ENCODE measurements at places on chromosomes 6 and 20.
A peak's percentile ranks its signal among the peaks of the same experiment; 100 is the strongest.

- no peak for DNase-seq
Observed at GRCh38 chr6:162230147-162230752, 497.3 kb downstream of the PRKN start.

GRCh38 chr6:14857501-14857900 is 388.4 kb upstream of the JARID2 start:
- peak; percentile 64 for DNase-seq

- DNase-seq: peak; percentile 25
Observed at GRCh38 chr6:14121936-14122344, 4.4 kb downstream of the CD83 start.

- no peak for DNase-seq
Observed at GRCh38 chr20:48459722-48460395, 367.9 kb downstream of the PREX1 start.

- DNase-seq: peak; percentile 37
Observed at GRCh38 chr20:63980317-63980805, 571 bp upstream of the PRPF6 start.

GRCh38 chr6:40258531-40258930 is 324.3 kb upstream of the MOCS1 start:
- no peak for DNase-seq

- DNase-seq: no peak
Observed at GRCh38 chr20:6845141-6845540, 77.7 kb downstream of the BMP2 start.

DNA sequence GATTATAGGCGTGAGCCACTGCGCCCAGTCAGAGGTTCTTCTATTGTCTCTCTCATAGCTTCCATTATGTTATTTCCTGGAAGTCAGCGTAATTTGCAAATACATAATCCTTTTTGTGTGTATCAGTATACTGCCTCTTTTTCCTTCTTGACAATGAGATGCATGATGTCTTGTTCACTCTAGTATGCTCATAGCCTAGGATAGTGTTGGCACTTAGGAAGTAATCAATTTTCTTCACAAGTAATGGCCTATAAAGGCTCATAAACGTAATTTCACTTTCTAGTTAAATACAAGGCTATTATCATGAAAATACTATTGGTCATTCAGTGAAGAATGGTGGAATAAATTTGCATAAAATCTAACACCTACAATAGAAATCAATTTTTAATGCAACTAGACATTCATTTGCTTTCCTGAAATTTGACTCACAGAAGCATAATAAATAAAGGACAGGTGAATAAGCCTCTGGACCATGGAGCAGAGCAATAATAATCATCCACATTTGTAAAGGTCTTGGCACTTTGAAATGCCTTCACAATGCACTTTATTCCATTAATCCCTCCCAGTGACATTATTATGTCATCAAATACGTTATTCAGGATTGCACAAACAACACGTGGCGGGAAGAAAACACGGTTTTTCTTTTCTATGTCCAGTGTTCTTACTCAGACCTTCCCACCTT is 366.9 kb upstream of the BTBD3 start:
- no peak for DNase-seq

GRCh38 chr6:141669141-141669540 is 463.6 kb upstream of the GJE1 start:
- no peak for DNase-seq

DNA sequence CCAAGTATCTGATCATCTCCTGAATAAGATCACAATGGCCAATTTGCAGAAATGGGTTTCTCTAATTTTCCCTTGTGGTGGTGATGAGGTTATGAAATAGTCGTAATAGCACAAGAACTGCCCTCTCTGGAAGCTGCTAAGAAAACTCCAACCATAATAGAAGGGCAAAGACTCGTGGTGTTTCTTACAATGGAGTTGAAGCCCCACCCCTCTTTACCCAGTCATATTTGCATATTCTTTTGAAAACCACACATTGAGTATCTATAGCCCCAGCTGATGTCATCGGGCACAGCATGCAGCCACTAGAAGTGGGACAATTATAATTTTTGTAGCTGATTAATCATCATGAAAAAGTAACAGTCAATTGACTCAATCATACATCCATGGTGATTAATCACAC is 452.1 kb upstream of the POU3F2 start:
- no peak for DNase-seq

- peak; percentile 32 for DNase-seq
Observed at GRCh38 chr20:51554538-51555165, 12.1 kb upstream of the NFATC2 start.

DNA sequence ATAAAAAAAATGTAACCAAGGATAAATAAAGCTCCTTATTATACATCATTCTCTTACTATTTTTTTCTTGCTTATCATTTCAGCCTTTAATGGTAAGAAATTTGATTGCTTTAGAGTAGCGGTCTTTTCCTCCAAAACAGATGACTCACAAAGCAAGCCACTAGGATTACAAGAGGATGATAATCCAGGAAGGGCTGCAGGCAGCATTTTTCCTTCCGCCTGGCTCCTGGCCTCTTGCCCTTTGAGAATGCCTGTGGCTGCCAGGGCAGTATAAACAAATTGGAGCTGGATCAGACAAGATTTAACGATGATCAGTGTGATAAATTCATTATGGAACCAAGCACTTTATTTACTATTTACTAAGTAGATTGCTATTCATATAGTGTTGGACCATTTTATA is 9.7 kb upstream of the FBXL4 start:
- DNase-seq: no peak

- no peak for DNase-seq
Observed at GRCh38 chr6:19836799-19837510, at the start of gene ID4. Gene ID4 (plus strand): TSS chr6:19837370. CDS start chr6:19837755, 385 bp downstream.

- no peak for DNase-seq
Observed at GRCh38 chr6:80077067-80077466, 29.4 kb upstream of the BCKDHB start.

GRCh38 chr6:108294297-108294726 is 542 bp upstream of the AFG1L start:
- DNase-seq: no peak

- peak; percentile 40 for DNase-seq
Observed at GRCh38 chr20:2693286-2694007, 867 bp downstream of the EBF4 start.

DNA sequence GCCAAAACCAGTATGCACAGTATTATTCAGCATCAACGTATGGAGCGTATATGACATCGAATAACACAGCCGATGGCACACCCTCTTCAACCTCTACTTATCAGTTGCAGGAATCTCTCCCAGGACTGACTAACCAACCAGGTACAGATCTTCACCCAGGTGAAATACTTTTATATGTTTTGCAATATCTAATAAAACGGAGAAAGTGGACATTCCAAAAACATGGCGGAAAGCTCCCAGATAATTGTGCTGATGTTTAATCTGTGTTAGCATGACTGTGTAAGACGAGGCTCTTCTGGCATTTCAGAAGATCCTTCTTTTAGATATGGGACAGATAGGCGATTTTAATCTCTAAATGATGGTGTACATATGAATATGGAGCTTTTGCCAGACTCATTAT is 227.4 kb downstream of the EYA4 start:
- no peak for DNase-seq

DNA sequence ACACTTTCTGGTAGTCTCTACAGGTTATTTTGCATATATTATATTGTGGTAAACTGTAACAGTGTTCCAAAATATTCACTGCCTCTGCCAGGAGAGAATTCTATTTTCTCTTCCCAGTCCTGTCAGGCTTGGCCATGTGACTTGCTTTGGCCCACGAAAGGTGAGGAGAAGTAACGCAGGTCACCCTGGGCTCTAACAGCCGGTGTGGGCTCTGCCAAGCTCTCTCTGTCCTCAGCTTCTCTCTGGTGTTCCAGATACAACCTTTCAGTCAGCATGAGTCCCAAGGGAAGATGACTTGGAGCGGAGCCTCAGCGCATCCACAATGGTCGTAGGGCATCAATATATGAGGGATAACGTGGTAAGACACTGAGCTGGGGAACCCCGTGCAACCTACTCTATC is 113.0 kb upstream of the RREB1 start:
- no peak for DNase-seq

DNA sequence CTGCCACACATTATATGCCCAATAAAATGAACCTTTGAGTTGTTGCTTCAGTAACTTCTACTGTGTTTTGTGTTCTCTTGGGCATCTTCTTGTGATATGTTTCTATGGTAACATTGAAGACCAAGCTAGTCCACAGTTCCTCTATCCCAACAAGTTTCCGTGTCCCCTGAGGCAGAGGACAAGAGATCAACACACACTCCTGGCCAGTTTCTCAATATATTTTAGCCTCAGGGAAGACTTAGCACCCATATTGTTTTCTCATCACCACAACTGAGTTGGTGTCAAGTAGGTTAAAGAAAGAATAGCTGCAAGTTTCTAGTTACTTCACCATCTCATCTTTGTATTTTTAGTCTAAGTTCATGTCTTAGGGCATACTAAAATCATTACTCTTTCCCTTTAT is 277.5 kb downstream of the UST start:
- no peak for DNase-seq

- DNase-seq: no peak
Observed at GRCh38 chr6:44399991-44400390, 12.5 kb downstream of the CDC5L start.

- no peak for DNase-seq
Observed at GRCh38 chr6:31299511-31299910, 27.6 kb upstream of the HLA-C start.

DNA sequence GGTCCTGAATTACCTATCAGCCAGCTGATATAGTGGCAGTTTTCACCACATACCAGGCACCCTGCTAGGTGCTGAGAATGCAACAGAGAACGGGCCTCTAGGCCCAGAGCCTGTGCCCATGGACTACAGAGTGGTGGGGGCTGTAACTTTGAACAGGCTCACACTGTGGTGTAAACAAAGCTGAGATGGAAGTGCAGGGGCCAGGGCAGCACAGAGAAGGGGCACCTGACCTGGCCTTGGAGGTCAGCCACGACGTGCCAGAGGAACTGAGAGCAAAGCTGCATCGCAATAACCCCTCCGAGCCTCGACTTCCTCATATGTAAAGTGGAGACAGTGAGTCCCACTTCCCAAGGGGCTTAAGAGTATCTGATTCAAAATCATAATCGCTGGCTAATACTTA is 105.8 kb downstream of the MAFB start:
- no peak for DNase-seq

GRCh38 chr6:131638013-131638412 is 911 bp downstream of the ENPP3 start:
- no peak for DNase-seq

- DNase-seq: no peak
Observed at GRCh38 chr6:125844989-125845388, 54.2 kb downstream of the NCOA7 start.

DNA sequence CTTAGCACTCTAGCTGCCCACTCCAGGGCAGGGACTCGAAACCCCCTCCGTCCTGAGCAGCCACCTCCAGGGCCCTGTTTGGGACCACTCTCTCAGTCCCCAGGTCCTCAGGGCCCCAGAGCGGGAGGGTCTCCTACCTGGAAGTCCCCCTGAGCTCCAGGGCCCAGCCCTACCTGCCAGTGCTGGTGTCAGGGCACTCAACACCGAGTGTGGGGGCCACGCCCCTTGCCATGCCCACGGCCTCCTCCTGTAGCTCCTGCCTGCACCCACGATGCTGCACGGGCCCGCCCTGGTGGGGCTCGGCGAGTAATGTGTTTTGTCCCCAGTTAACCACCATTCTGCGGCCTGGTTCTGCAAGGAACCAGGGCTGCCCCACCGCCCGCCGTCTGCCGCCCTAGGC is 21.5 kb downstream of the SPDEF start:
- no peak for DNase-seq

GRCh38 chr20:48819821-48820648 is 7.8 kb downstream of the PREX1 start:
- peak; percentile 24 for DNase-seq

DNA sequence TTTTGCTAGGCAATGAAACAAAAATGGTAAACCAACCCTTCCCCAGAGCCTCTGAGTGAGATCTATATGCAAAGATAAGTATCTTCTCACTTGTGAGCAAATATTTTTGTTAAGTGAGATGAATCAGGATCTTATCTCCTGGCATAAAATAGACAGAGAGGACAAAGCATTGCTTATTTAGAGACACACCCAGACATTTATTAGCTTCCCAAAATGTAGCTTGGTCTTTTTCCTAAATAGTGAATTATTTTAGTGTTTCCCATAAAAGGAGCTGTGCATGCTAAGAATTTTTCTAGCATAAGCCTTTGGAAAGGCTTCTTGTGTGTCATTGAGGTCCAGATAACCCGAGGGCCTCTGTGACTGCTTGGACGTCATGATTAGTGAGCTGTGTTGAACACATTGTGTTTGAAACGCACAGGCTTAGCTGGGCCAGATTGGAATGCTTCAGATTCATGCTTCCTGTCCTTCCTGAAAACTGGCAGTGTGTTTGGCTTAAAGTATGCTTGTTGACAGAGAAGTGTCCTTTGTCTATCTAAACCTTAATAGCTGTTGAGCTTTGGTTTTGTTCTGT is 16.5 kb downstream of the MTHFD1L start:
- no peak for DNase-seq

DNA sequence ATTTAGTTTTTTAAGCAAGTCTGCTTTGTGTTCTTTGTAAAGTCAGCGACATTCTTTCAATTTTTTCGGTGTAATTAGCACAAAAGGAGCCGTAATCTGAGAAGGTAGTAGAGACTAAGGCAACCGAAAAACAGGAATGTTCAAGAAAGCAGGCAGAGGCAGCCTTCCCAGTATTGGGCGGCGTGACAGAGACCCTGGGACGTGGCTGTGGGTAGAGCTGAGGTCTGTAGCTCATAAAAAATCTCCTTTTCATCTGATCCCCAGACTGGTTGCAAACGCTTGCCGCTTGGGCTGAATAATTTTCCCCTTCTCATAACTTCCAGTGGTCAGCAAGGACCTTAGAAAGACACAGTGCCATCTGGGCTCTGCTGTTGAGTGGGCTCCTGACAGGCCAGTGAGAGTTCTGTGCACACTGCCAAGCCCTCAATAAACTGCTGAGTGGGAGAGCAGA is 30.8 kb downstream of the GNAS start:
- DNase-seq: no peak

DNA sequence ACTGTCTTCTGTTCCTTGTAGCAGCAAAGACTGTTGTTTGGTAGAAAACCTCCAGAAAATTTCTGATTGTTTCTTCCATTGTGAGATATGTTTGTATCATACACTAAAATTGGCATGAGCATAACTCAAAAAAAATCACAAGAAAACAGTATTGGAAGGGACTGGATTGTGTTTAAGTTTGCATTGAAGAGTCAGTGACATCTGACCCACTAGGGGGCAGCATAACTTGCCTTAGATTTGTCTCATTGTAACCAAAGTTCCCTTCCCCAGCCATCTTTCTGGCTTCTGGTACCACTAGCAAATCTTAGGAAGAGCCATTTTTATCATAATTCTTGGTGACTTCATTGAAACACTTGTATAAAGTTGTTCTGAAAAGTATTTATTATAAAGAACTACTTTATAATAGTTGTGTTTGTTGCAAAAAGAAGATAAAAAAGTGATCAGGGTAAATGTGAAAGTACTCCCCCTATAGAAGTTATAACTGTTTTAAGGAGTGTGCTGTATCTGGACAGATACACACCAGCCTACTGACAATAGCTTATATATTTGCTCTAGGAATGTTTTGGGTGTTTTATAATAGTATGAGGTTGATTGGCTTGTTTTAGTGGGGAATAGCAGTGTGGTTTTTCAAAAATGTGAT is 7.7 kb downstream of the CSTF1 start:
- DNase-seq: peak; percentile 78

Data from CD4-positive, alpha-beta T cell treated with Interleukin-15 for 4 hours (primary cell).